Activated CD4-positive, alpha-beta T cell treated with anti-CD3 and anti-CD28 coated beads for 24 hours (primary cell): ENCODE measurements at places on chromosomes 7 and 10.

- no peak for DNase-seq
Observed at GRCh38 chr7:28700790-28701203, 257.3 kb downstream of the TRIL start.

DNA sequence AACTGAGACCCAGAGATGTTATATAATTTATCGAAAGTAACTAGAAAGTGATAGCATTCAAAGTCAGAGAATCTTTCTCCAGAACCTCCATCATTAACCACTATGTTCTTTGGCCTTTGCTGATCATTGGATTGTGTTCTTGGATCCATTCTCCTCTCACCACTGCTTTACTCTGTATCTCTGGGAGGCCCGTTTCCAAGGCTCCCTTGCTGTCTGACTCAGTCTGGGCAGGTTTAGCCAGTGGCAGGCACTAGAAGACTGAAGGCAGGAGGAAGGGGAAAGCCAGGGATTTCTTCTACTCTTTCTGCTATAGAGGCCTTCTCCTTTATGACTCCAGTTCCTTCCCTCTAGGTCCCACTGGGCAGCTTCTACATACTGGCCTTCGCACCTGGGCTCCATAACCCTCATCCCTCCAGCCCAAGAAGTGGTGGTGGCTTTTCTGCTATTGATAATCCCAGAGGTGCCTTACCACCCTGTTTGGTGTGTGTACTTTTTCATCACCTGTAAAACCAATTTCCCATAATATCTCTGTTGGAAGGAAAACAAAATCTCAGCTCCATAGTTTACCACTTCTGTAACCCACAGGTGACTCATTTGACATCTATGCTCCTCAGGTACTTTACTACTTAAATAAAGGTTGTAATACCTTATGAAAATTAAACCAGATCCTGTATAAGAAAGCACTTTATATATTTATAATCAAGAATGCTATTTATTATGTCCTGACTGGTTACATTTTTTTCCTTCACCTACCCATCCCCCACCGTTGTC lies 36.0 kb downstream of the BCAP29 start:
- no peak for DNase-seq

- DNase-seq, result no peak
Observed at GRCh38 chr10:74460812-74461211, 309.8 kb downstream of the ADK start.

GRCh38 chr7:35038354-35038753 lies 1.1 kb upstream of the DPY19L1 start:
- DNase-seq, result no peak

GRCh38 chr7:37435156-37435855 lies 13.4 kb downstream of the ELMO1 start:
- no peak for DNase-seq

DNA sequence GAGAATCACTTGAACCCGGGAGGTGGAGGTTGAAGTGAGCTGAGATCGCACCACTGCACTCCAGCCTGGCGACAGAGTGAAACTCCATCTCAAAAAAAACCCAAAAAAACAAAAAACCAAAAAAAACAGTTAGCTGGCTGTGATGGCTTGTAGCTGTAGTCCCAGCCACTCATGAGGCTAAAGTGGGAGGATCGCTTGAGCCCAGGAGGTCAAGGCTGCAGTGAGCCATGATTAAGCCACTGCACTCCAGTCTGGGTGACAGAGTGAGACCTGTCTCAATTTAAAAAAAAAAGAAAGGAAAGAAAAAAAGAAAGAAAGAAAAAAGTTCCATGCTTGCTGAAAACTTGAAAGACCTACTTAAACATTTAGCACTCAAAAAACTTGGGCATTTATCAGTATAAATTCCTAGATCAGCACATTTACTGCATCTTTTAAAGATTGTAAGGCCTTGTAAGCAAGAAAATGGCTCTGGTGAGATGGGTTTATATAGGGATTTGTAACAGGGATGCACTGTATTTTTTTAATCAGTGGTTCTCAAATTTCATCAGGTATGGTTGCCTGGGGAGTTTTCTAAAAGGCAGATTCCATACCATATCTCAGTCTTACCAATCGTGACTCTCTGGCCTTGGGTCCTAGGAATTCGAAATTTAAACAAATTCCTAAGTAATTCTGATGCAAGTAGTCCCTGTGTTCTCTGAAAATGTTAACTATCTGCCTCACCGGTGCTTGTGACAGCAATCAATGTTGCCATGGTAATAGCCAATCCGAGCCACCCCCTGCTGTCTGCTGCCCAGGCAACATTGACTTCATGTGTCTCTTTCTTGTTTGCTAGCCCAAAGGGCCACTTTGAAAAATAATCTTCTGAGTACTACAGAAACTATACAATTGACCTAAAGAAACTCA lies 11.5 kb upstream of the NT5C2 start:
- no peak for DNase-seq

GRCh38 chr10:76657337-76658012 lies 980.1 kb downstream of the KCNMA1 start:
- DNase-seq, result no peak

GRCh38 chr10:110629680-110630191 lies 14.4 kb upstream of the RBM20 start:
- no peak for DNase-seq

DNA sequence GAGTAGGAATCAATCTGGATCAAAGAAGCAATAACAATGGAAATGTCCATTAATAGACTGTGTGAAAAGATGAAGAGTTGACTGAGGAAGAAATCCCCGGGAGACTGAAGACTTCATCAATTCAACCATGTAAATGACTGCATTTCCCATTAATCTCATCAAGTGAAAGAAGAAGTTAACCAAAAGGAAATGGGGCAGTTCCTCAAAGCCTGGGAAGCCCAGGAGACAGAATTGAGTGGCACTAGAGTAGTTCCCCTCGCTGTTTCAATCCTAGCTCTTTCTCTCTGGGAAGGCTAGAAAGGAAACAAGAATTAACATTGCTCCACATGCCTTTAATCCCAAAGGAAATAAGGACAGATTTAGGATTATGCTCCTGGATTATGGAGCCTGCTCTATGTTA lies 4.8 kb upstream of the OR6V1 start:
- no peak for DNase-seq

GRCh38 chr7:96041171-96041570 lies 268.8 kb downstream of the DYNC1I1 start:
- DNase-seq, result no peak

DNA sequence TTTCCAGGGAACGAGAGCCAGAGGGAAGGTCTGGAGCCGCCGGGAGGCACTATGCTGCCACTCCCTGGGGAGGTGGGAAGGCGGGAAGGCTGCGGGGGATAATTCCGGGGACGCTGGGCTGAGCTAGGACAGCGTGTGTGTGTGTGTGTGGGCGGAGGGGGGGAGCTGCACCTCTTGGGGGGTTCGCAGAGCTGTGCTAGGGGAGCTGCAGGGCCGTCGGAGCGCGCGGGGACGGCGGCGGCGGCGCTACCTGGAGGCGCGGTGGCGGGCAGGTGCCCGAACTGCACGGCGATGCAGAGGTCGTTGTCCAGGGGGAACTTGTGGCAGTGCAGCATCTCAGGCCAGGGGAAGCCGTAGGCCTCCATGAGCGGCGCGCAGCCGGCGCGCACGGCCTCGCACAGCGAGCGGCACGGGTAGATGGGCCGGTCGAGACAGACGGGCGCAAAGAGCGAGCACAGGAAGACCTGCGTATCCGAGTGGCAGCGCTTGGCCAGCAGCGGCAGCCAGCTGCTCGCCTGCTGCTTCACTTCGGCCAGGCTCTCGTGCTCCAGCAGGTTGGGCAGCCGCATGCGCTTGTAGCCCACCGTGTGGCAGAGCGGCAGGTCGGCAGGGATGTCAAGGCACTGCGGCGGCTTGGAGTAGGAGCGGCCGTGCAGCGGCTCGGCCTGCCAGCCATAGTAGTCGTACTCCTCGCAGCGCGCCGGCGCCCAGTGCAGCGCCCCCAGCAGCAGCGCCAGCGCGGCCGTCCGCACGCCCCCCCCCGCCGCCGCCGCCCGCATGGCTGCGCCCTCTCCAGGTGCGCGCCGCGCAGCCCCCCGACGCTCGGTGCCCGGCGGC lies 526 bp downstream of the SFRP5 start:
- no peak for DNase-seq

GRCh38 chr10:54843085-54843646 lies 42.1 kb upstream of the PCDH15 start:
- DNase-seq, result no peak

DNA sequence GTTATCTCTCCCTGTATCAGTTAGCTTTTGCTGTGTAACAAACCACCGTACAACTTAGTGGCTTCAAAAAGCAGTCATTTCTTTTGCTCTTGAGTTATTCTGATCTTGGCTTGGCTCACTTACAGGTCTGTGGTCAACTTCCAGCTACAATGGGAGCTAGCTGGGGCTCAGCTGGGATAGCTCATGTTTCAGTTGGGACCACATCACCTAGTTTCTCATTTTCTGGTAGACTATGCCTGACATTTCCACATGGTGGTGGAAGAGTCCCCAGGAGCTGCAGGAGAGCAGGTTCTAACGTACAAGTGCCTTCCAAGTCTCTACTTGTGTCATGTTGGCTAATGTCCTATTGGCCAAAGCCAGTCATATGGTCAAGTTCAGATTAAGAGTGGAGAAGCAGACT lies 25.8 kb upstream of the PIP4K2A start:
- no peak for DNase-seq
